ENCODE measurements at places on chromosomes 7 and 10.

DNA sequence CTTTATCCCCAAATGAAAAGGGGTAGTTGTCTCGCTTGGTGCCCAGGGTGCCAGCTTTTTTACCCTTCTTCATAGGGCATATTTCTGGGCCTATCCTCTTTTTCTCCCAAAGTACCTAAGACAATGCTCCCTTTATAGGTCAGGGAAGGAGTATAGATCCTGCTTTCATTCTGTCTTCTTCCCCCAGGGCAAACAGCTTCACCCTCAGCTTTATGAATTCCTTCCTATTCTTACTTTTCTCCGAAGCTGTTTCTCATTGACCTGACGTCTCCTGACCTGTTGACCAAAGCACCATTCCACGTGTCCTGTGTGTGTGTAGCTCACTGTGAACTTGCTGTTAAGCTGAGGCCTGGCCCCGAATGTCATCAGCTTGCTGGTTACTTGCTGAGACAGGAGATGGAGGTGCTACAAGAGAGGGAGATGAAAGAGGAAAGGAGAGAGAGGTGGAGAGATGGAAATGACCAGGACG lies 48.9 kb downstream of the PYROXD2 start:
- no peak for DNase-seq

- no peak for DNase-seq
These were observed 11.4 kb downstream of the C10orf53 start for GRCh38 chr10:49690698-49691356.

- DNase-seq: no peak
These were observed 172.1 kb downstream of the CYP26A1 start for GRCh38 chr10:93245779-93246178.

GRCh38 chr10:9449530-9449929 lies 1395.0 kb downstream of the GATA3 start:
- no peak for DNase-seq

- no peak for DNase-seq
These were observed 68.8 kb upstream of the SDK1 start for GRCh38 chr7:3232228-3232627.

GRCh38 chr7:18086165-18087025 lies 58.7 kb upstream of the PRPS1L1 start:
- peak; percentile 14 for DNase-seq

DNA sequence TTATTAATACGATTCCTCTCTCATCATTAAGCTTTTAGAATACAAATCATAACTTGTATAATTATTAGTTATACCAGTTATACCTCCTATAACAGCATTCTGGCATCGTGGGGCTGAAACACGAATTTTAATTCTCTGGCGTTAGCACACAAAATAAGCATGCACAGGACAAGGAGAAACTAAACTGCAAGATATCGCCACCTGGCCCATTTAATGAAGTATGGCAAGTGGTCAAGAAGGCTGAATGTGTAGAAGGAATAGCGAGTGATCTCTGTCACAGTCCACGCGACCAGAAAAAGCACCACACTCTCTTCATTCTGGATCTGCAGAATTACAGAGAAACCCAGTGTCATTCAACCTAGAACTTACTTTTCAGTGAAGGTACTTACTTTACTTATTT lies 18.1 kb downstream of the HACD1 start:
- DNase-seq: no peak

DNA sequence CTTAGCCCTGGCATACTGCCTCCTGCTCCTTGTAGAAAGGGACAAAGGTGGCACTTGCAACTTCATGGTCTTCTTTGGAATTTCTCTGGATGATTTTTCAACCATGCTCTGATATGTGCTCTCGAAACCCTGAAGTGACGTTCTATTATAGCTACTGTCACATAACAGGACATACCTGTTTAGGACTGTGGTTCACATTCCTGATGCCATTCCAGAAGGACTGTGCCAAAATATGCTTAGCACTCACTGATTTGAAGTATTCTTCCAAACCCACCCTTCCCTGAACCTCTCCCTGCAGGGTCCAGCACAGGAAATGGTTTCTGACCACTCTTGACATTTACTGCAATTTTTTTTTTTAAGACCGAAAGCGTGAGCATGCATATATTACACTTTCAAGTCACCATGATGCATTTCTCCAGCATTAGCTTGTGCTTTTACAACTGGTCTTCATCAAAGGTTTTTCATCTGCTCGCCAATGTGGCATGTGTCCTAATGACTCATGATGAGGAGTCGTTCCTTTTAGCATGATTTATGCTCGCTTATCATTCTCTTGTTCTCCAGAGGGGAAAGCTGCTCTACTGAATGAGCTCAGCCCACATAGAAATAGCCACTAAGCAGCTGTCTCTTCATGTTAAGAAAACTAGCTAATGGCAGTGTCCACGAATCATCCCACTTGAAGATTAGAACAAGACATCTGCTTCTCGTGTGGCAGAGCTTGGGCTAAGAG lies 135.2 kb downstream of the ADAM12 start:
- DNase-seq: no peak

GRCh38 chr7:81339946-81340345 lies 421.1 kb upstream of the SEMA3C start:
- DNase-seq: no peak

DNA sequence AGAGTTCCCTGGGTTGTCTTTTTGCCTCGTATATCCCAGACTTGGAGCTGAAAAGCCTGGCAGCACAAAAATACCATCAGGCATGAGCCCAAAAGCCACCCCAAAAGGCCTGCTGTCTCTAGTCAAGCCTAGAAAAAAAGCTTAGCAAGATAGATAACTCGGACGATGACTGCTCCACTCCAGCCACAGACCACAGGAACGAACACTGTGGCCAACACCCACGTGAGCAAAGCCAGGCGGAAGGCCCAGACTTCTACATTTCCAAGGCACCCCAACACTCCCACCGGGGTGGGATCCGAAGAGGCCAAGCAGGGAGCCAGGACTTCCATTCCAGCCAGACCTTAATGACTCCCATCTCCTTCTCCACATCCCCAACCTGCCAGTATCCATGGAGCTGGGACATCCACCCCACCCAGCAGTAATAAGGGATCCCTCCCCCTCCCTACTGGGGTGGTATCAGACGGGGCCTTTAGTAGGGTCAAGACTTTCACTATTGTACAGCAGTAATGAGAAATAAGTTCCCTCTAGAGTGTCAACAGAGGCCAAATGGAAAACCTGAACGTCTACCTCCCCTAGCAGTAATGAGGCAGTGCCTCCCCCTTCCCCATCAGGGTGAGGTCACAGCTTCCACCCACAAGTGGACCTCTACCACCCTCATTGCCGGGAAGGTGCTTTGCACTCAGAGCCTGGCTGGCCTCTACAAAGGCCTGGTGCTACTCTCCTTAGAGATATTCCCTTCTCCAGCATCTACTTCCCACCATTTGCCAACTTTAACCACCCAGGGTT lies 23.0 kb downstream of the PRLHR start:
- DNase-seq: no peak
